ENCODE measurements at places on chromosomes 3 and 15. TPM values are rescaled to one million over a fixed set of nuclear protein-coding genes. Genes with fewer than 3 reads are reported as not detected.

Gene DNAH12
- not detected for total RNA-seq

Gene CCR8
- not detected for total RNA-seq

Gene CFAP100
- total RNA-seq, result not detected

Gene GP9
- not detected for total RNA-seq

DNA sequence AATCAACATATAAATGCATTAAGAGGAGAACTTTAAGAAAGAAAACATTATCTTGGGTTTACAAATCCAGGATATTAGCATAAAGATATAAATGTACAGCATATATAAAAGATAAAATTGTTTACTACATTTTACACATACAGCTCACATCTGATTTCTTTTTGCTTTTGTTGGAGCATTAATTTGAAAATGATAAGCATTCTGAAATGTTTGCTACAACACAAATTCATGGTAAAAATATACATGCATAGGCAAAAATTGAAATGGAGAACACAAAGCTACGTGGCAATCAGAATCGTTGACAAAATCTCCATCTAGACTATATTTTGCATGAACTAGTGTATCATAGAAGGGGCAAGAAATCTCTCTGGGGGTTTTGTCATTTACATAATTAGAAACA, 159.1 kb downstream of the TIGIT start:
- DNase-seq, result no peak

GRCh38 chr15:44537735-44538240, 841 bp downstream of the EIF3J start:
- no peak for DNase-seq

DNA sequence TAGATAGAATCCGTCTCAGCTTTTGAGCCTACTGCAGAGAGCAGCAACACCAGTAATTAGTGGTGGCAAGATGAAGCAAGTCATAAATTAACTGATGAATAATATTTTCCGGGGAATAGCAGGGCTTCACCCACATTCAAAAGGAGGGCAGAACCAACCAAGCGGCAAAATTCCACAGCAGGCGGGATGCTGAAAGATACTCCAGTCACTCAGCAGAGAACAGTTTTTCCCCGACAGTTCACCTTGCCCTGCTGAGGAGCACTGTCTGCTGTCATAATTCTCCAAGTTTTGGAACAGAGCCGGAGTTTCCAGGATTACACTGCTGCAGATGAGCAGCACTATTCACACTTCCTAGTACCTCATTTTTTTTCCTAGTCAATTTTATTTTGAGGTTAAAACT, 274.7 kb downstream of the CD47 start:
- no peak for DNase-seq

GRCh38 chr3:107594870-107595269, 72.1 kb downstream of the BBX start:
- no peak for DNase-seq
